ENCODE measurements at places on chromosomes 1 and 21. TPM values are rescaled to one million over a fixed set of nuclear protein-coding genes. Genes with fewer than 3 reads are reported as not detected.

Gene LENEP
- total RNA-seq: not detected

Gene DENND2C
- total RNA-seq: 3.6 TPM

Gene ZBTB8B
- not detected for total RNA-seq

Gene SPRR2E
- not detected for total RNA-seq

Gene C8B
- not detected for total RNA-seq

Gene ZNF648
- total RNA-seq: not detected

Gene MAGOH
- 17.4 TPM for total RNA-seq

Gene RNU1-2
- under 0.01 TPM for total RNA-seq

Gene ERICH3
- total RNA-seq: not detected

Gene RGL1
- 21.5 TPM for total RNA-seq

Gene FNDC10
- 2.4 TPM for total RNA-seq

Gene LCE1E
- total RNA-seq: not detected

Gene NID1
- total RNA-seq: 148 TPM

Gene KRTAP13-2
- total RNA-seq: not detected

Gene C1orf56
- total RNA-seq: 3.6 TPM

All from hair follicle dermal papilla cell (primary cell).